ENCODE measurements at places on chromosomes 1 and 21.
A peak's percentile ranks its signal among the peaks of the same experiment; 100 is the strongest.

- no peak for DNase-seq
These were observed 56.9 kb downstream of the CD58 start for GRCh38 chr1:116513956-116514355.

GRCh38 chr1:159989581-159989980, 35.5 kb upstream of the SLAMF9 start:
- no peak for DNase-seq

- peak; percentile 71 for DNase-seq
These were observed 18.3 kb upstream of the HDAC1 start for GRCh38 chr1:32273391-32274208.

DNA sequence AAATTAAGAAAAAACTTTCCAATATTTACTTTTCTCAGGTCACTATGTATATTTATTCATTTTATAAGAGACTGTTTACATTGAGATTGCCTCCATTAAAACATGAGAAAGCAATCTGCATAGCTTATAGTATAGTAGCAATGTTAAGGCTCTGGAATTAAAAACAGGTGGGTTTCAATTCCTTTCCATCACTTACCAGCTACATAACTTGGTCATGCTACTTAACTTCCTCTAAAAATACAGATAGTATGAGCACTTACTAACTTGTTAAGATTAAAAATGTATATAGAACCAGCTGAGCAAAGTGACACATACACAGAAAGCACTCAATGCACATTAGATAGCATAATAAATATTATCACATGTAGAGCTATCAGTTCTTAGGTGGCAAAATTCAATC, 76.6 kb downstream of the LYST start:
- no peak for DNase-seq

GRCh38 chr1:19633106-19633505, 11.0 kb upstream of the NBL1 start:
- DNase-seq: no peak

DNA sequence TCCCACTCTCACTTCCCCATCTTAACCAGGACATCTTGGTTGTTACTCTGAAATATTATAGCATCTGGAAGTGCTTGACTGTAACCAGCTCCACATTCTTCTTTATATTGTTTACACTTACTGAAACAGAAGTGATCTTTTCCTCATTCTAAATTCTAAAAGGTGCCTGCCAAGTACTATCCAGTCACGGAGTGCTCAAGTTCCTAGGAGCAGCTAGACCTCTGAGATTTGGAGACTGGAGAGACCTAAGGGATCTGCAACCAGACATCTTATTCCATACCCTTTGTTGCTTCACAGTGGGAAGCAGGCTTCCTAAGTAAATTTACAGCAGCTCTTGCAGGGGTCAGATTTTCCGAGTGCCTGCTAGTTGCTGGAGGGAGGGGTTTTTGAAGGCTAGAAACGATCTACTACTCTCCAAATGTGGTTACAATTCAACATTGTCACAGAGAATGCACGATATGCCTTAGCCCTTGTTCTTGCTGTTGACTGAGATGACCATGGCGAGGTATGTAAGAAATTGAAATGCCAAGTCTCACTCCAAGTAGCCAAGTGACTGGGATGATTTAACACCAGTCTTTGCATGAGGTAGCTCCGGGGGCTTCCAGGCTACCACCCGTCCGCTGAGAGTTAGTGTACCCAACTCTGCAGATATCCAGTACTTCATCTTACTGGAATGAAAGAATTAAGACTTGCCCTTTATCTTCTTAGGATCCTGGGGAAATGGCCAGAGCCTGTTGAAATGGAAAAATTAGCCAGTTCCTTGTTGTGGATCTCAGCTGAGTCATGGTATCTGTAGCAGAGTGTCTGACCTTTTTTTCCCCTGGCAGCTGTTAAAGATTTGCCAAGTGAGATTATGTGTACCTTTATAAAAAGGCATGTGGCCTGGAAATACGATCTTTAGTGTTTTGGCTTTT, 150.8 kb downstream of the MAST2 start:
- DNase-seq: no peak

Measured in activated T-helper 1 cell treated with anti-CD3 and anti-CD28 coated beads, Interleukin-2, amount 50 U/mL, for 16 hours (primary cell).